GM03348 (cell line): ENCODE measurements at places on chromosomes 4 and X.

DNA sequence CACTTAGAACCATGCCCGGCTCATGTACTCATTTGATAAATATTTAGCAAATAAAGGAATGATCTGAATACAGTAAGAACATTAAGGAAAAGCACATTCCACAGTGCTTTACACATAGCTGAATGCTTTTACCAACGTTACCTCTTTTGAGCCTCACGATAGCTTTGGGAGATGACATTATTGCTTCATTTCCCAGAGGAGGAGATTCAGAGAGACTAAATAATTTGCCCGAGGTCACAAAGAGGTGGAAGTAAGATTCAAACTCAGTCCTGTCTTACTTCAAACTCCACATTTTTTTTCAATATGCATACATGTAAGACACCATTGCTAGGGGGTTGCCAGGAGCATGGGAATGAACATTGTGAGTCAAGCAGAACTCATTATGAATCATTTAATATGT lies 538.5 kb downstream of the BCOR start:
- peak; percentile 40 for DNase-seq

DNA sequence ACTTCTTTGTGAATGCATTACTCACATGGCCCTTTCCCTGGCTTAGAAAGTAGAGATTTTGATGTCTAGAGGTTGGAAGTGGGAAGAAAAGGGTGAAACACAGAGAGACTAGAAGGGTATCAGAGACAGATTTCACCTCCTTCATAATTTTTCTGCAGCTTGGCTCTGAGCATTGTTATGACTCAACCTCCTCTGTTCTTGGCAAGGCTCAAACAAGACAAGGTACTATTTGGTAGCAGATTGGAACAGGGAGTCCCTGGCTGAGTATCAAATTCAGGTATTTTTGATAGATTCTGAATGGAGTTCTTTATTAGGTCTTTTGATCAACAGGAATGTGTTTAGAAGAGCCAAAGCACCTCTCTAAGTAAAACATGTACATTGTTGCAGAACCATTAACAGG lies 146.3 kb upstream of the CHRDL1 start:
- DNase-seq = no peak

DNA sequence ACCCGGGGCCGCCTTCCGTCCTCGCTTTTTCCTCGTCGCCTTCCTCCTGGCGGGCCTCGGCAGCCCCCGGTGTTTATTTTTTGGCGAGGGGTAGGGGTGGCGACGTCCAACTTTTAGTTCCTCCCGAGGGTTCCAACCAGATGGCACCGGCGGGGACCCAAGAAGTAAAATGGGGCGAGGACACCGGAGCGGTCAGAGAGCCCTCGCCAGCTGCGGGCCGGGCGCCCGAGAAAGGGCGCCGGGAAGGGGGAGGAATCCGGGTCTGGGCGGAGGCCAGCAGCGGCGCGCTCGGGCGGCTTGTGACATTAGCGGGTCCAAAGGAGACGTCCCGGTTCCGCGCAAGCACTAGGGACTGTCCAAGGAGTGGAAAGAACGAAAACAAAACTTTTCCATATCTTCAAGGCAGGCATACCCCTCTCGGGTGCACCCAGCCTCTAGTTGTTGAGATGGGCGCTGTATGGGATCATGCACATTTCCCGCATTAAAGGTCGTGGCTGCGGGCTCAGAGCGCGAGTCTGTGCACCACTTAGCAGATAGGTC lies 691 bp upstream of the USP46 start:
- DNase-seq = peak; percentile 80

DNA sequence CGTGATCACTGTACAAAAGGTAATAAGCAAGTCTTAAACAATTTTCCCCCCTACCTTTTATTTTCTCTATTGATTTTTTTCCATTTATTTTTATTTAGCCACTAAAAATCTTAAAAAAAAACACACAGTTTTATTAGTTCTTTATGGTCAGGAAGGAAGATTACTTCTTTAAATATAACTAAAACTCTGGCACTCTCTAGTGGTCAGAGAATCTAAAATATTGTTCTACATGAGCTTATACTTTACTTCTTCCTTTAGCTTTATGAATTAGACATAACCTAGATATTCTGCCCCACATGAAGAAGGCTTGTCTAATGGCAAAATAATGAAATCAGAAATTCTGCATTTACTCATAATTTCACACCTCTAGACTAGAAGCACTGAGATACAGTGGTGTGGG lies 135.2 kb downstream of the PDE5A start:
- no peak for DNase-seq

GRCh38 chrX:13649838-13650237 lies 3.1 kb upstream of the TCEANC start:
- DNase-seq = peak; percentile 16

DNA sequence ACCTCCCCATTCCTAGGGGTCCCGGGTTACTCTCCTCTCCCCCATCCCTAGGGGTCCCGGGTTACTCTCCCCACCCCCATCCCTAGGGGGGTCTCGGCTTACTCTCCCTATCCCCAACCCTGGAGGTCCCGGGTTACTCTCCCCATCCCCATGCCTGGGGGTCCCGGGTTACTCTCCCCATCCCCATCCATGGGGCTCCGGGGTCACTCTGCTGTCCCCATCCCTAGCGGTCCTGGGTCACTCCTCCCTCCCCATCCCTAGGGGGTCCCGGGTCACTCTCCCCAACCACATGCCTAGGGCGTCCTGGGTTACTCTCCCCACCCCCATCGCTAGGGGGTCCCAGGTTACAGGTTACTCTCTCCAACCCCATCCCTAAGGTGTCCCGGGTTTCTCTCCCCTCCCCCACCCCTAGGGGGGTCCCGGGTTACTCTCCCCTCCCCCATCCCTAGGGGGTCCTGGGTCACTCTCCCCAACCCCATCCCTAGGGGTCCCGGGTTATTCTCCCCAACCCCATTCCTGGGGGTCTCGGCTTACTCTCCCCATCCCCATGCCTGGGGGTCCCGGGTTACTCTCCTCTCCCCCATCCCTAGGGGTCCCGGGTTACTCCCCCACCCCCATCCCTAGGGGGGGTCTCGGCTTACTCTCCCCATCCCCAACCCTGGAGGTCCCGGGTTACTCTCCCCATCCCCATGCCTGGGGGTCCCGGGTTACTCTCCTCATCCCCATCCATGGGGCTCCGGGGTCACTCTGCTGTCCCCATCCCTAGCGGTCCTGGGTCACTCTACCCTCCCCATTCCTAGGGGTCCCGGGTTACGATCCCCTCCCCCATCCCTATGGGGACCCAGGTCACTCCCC lies 821 bp downstream of the ASMTL start:
- no peak for DNase-seq

DNA sequence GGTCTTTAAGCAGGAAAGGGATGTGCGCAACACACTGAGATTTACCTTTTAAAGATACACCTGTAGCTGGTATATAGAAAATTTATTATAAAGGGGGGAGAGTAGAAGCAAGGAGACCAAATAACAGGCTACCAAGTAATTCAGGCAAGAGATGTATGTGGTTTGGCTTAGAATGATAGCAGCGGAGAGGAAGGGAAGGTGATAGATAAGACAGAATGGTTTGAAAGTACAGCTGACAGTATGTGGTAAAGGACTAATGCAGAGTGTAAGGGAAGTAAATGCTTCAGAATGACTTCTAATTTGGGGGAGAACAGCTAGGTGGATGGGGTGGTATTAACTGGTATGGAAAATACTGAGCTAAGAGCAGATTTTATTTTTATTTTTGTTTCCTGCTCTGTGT lies 308.9 kb downstream of the ANTXR2 start:
- no peak for DNase-seq

GRCh38 chr4:155032521-155033229 lies 175.8 kb upstream of the NPY2R start:
- no peak for DNase-seq

DNA sequence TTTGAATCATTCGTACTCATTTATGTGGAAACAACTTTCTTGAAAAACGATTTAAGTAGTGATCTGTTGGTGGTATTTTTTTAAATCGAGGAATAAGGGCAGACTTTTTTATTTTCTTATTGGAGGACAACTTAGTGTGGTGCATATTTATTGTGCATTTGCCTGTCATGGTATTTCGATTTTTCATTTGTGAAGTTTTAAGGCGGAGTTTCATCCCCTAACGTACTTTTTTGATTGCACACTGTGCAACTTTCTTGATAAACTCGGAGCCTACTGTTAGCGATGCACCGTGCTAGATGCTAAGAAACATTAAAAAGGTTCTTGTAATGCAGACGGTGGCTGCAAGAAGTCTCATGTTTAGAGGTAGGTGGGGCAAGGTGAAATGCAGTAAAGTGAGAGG lies 1.4 kb downstream of the ZFX start:
- no peak for DNase-seq

DNA sequence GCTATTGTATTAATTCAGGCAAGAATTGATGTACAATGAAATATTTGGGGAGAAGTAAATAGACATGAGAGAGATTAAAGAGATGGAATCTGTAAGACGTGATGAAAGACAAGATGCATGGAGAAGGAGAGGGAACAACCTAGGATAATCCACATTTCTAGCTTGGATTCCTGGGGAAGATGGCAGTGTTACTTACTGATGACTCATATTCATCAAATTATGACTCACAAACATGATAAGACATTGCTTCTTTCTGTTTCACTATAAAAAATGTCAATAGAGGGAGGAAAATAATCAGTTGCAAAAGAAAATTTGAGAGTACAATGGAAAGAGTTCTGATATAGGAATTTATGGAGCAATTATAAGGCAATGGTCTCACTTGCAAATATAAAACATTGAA lies 104.1 kb upstream of the BMP3 start:
- no peak for DNase-seq

- peak; percentile 49 for DNase-seq
Measured at GRCh38 chrX:41692162-41692749, 3.5 kb downstream of the GPR34 start.

- DNase-seq = no peak
Measured at GRCh38 chr4:137707102-137707620, 174.9 kb upstream of the PCDH18 start.

DNA sequence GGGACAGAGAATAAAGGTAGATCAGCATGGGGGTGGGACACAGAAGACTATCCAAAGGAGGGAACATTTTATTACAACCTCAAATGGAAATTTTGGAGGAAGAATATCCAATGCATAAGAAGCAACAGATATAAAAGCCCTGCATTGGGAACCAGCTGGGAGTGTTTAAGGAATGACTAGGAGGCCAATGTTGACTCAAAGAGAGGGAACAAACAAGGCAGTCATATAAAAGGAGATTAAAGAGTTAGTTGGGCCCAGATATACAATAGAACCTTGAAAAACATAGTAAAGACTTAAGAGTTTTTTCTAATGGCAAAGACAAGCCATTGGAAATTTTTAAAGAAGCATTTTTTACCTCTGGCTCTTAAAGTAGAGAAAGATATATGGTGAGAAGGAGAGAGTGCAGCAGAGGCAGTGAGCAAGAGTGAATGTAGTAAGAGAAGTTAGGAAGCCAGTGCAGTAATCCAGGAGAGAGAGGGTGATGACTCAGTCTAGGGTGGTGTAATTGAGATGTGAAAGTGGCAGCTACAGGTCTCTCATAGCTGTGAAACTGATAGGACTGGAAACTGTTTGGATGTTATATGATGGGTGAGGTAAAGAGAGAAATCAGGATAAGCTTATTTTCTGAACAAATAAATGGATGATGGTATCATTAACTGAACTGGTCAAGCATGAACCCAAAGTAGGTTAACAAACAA lies 182.2 kb upstream of the ATOH1 start:
- DNase-seq = no peak

DNA sequence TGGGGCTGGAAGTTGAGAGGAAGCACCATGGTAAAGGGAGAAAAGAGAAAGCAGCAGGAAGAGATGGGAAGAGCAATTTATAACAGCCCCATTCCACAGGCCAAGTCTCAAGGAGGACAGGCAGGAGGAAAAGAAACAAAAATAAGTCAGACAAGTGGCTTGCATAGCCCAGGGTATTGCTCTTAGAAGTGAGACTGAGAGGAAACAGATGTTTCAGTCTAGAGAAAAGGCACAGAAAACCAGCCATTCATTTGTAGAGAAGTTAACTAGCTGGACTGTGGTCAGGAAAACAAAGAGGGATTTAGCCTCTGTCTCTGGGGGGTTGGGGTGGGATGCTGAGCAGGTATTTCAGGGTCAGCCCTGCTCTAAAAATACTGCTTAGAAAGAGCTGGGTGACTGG lies 175.0 kb upstream of the ARHGEF9 start:
- no peak for DNase-seq

DNA sequence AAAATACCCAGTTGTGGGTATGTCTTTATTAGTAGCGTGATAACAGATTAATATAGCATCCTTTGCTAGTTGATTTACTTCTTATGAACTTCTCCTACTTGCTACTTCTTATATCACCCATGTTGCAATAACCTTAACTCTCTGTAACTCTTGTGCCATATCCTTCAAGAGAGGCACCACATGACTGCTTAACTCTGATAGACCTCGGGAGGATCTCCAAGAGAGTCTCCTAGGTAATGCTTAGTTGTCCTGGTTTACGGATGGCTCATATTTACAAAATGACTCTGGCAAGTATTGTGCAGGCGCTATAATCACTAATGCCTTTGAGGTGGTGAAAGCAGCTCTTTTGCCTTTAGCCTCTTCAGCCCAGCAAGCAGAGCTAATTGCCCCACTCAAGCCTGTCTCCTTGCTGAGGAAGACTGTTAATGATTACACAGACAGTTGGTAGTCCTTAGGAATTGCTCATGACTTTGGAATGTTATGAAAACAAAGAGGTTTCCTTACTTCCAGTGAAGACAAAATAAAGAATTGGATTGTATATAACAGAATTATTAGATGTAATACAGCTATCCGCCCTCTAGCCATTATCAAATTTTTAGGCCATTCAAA lies 1305.8 kb downstream of the PCDH7 start:
- DNase-seq = peak; percentile 4

GRCh38 chrX:40104630-40104984 lies 6.8 kb upstream of the BCOR start:
- peak; percentile 71 for DNase-seq

DNA sequence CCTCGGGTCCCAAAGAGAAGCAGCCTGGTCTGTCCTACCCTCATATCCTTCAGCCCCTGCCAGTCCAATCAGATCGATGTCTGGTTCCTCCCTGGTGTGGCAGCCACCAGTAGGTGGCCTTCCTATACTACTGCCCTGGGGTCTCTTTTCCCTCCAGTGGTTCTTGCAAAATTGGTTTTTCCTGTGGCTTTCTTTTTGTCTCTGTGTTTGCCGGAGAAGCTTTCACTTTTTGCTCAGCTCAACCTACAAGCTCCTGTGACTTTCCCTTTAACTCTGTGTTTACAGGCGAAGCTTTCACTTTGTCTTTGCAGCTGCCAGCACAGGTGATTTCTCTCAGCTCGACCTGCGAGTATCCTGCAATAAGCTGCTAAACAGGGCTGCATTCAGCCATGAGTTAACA lies 46.8 kb downstream of the UGT2A3 start:
- no peak for DNase-seq

- peak; percentile 70 for DNase-seq
Measured at GRCh38 chr4:126604268-126604867, 1028.4 kb upstream of the INTU start.

GRCh38 chr4:1232661-1233621 lies 16.0 kb downstream of the CTBP1 start:
- no peak for DNase-seq
